Suprapubic skin (tissue), 4 donors: ENCODE measurements at places on chromosomes 6 and 20.
A peak's percentile ranks its signal among the peaks of the same experiment; 100 is the strongest.

DNA sequence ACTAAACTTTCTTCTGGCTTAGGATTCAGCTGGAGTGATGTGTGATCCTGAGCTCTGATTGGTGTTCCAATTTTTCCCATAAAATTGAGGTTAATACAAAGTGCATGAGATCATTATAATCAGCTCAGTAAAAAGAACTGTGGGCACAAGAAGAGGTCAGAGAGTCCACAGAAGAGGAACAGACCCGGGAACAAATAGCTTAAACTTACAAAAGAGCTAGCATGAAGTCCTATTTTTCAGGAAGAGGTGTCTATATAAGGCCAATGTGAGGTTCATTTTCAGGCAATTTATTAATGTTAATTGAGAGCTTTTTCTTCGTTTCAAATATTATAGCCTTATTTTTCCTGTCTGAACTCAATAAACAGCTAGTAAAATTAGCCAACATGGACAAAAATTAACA, 26.9 kb upstream of the STX11 start:
- H3K27me3 ChIP-seq: no peaks in the 10 kb centered on the region
- no peak overlapping the region for H3K27ac ChIP-seq
- no peak overlapping the region for H3K4me3 ChIP-seq
- no peaks in the 10 kb centered on the region for H3K4me1 ChIP-seq
- no peak for DNase-seq

DNA sequence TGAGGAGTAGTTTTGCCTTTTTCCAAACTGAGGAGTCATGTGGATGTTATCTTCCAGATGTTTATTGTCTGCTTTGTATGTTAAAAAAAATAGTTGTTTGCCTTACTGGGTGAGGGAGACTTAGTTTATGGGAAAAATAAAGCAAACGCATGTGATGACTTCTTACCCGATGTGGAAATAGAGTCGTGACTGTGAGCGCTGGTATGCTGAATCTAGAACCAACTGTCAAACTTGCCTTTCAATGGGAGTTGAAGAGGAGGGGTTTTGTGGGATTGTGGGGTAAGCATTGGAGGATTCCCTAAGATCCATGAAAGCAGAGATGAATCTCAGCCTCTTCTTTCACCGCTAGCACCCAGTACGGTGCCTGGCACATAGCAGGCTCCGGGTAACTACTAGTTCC, 5.3 kb downstream of the DCBLD1 start:
- no peaks in the 10 kb centered on the region for H3K27me3 ChIP-seq
- H3K4me1 ChIP-seq: peaks cover 9% of the 10 kb centered on the region
- no peak overlapping the region for H3K4me3 ChIP-seq

DNA sequence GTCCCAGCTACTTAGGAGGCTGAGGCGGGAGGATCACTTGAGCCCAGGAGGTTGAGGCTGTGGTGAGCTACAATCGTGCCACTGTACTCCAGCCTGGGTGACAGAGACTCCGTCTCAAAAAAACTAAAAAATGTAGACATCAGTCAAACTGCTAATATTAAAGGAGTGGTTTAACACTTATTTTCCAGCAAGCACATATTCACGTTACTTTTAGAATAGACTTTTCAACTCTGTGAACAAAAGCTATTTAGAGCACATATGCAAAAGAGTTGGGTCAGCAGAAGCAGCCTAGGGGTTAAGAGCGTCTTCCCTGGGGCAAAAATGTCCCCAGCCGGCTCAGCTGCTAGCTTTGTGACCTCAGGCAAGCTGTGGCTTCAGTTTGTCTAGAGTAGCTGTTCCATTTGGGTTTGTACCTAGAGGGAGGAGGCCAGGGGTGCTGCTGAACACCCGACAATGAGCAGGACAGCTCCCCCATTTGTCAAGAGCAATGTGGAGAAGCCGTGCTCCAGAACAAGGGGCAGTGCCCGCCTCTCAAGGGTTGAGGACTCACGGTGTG, 62.5 kb upstream of the PTGIS start:
- H3K36me3 ChIP-seq: peaks cover 6% of the 10 kb centered on the region
- peak overlapping the region; percentile 26 for H3K27ac ChIP-seq
- H3K27me3 ChIP-seq: no peaks in the 10 kb centered on the region
- H3K4me3 ChIP-seq: no peak overlapping the region
- peaks cover 15% of the 10 kb centered on the region for H3K4me1 ChIP-seq

DNA sequence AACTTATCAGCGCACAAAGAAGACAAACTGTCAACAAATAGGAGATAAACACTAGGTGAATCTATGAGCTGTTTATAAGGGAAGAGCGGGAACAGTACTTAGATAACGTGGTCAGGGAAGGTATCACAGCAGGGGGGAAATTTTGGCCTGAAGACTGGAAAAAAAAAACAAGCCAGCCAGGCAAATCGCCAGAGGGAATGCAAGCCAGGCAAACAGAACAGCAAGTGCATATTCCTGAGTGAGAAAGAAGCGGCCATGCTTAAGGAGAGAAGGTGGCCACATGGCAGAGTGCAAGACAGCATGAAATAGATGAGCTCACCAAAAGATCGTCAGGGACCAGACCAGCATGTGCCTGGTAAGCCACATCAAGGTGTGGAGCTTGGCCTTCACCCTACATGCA, 466.5 kb upstream of the ARID1B start:
- no peaks in the 10 kb centered on the region for H3K36me3 ChIP-seq
- H3K27me3 ChIP-seq: no peaks in the 10 kb centered on the region
- no peak overlapping the region for H3K27ac ChIP-seq
- H3K4me1 ChIP-seq: no peaks in the 10 kb centered on the region
- DNase-seq: no peak

DNA sequence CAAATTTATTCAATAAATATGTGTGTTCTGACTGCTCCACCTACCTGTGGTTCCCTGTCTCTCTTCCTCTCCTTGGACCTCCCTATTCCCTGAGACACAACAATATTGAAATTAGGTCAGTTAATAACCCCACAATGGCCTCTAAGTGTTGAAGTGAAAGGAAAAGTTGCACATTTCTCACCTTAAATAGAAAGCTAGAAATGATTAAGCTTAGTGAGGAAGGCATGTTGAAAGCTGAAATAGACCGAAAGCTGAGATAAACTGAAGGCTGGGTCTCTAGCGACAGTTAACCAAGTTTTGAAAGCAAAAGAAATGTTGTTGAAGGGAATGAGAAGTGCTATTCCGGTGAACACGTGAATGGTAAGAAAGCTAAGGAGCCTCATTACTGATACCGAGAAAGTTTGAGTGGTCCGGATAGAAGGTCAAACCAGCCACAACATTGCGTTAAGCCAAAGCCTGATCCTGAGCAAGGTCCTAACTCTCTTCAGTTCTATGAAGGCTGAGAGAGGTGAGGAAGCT, 34.1 kb downstream of the UST start:
- peaks cover 16% of the 10 kb centered on the region for H3K4me1 ChIP-seq
- no peaks in the 10 kb centered on the region for H3K36me3 ChIP-seq
- DNase-seq: no peak
- H3K4me3 ChIP-seq: no peak overlapping the region

DNA sequence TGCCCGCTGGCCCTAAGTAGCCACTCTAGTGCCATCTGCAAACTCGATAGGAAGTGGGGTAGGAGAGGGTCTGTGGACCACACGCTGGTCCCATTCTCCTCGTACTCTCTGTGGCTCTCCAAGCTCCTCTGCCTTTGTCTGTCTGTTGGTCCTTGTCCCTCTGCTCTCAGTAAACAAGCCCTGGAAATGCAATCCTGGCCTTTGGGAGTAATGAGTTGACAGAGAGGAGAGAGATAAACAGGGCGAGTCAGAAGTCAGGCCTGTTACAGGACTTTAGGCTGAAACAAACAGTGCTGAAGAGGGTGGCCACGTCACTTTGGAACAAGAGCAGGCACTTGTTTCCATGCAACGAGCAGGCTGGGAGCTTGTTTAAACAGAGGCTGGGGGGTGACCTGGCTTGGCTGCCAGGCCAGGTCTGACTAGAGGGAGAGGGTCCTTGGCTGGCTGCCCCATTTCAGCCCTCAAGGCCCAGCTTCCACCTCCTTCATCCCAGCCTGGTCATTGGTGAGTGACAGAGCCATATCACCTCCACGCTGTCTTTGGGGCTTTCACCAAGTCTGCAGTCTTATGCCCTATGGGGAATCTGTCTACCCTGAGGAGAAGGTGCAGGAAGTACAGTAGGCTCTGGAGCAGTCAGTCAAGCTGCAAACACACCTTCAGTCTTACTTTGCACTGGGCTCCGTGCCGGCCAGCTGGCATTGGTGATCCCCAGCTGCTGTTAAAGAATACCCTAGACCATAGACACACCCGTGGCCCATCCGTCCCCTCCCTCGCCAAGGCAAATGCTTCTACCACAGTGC, 22.6 kb downstream of the FOXP4 start:
- H3K27me3 ChIP-seq: no peaks in the 10 kb centered on the region
- H3K4me3 ChIP-seq: no peak overlapping the region
- peaks cover 35% of the 10 kb centered on the region for H3K36me3 ChIP-seq
- peaks cover 2% of the 10 kb centered on the region for H3K4me1 ChIP-seq
- no peak overlapping the region for H3K27ac ChIP-seq
- DNase-seq: no peak

DNA sequence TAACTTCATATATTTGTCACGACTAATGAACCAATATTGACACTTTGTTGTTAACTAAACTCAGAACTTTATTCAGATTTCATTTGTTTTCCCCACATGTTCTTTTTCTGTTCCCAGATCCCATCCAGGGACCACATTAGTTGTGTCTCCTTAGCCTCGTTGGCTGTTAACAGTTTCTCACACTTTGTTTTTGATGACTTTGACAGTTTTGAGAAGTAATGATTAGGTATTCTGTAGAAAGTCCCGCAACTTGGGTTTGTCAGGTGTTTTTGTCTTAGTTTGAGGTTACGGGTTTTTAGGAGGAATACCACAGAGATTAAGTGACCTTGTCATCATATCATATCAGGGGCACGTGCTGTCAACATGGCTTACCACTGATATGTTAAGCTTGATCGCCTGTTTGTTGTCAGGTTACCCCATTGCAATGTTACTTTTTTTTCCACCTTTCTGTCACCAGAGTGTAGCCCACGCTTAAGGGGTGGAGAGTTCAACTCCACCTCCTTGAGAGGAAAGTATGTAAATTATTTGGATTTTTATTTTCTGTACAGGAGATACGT, 32.9 kb downstream of the MAP3K4 start:
- no peaks in the 10 kb centered on the region for H3K27me3 ChIP-seq
- H3K4me3 ChIP-seq: no peak overlapping the region
- DNase-seq: no peak
- H3K4me1 ChIP-seq: peaks cover 7% of the 10 kb centered on the region
- no peak overlapping the region for H3K27ac ChIP-seq
- no peaks in the 10 kb centered on the region for H3K36me3 ChIP-seq

DNA sequence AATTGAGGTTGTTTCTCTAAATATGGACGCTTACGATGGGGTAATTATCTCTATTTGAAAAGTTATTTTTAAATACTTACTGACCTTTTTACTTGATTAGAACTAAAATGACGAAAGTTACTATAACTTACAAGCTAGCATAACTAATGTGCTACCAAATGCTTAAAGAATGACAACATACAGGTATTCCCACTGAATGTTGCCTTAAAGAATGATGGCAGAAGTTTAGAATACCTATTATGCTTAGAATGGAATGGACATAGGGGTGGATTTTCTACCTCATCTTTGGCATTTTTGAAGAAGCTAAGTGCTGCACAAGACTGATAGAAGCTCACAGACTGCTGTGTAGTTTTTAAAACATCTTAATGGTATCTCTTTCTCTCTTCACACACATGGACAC, 284.8 kb downstream of the THBS2 start:
- H3K36me3 ChIP-seq: no peaks in the 10 kb centered on the region
- DNase-seq: no peak
- H3K27ac ChIP-seq: peak overlapping the region; percentile 26
- no peaks in the 10 kb centered on the region for H3K27me3 ChIP-seq

- no peaks in the 10 kb centered on the region for H3K27me3 ChIP-seq
- no peaks in the 10 kb centered on the region for H3K4me1 ChIP-seq
- no peak for DNase-seq
- no peak overlapping the region for H3K4me3 ChIP-seq
Observed at GRCh38 chr6:65537600-65537999, 169.4 kb downstream of the EYS start.

GRCh38 chr20:9032758-9033157, 36.1 kb upstream of the PLCB4 start:
- H3K27ac ChIP-seq: no peak overlapping the region
- H3K4me1 ChIP-seq: no peaks in the 10 kb centered on the region
- H3K27me3 ChIP-seq: no peaks in the 10 kb centered on the region
- no peak for DNase-seq
- H3K4me3 ChIP-seq: no peak overlapping the region
